ENCODE measurements at places on chromosomes 12 and 14.

GRCh38 chr12:30047516-30048254 lies 263.9 kb upstream of the TMTC1 start:
- DNase-seq: no peak

- DNase-seq: no peak
Measured at GRCh38 chr12:8912914-8913313, 1.4 kb upstream of the PHC1 start.

DNA sequence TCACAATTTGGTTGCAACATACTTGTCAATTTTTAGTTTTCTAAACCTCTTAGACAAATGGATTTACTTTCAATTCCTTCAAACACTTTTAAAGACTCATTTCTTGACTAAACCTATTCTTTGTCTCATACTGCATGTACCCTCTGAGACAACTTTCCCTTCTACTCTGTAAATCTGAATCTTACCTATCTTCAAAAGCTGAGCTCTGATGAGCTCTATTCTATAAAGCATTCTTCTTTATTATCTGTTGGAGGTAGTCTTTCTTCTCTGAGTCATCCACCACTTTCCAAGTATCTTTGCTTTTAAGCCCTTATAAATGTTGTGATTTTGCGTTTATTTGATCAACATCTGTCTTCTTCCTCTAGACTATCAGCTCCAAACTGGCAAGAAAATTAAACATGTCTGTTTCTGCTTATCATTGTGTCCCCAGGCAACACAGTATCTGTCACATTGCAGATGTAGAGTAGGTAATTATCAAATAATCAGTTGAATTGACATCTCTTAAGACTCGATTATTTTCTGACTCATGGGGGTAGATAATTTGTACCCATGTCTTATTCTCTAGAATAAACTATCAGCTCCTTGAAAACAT lies 265.6 kb upstream of the FAR2 start:
- no peak for DNase-seq

DNA sequence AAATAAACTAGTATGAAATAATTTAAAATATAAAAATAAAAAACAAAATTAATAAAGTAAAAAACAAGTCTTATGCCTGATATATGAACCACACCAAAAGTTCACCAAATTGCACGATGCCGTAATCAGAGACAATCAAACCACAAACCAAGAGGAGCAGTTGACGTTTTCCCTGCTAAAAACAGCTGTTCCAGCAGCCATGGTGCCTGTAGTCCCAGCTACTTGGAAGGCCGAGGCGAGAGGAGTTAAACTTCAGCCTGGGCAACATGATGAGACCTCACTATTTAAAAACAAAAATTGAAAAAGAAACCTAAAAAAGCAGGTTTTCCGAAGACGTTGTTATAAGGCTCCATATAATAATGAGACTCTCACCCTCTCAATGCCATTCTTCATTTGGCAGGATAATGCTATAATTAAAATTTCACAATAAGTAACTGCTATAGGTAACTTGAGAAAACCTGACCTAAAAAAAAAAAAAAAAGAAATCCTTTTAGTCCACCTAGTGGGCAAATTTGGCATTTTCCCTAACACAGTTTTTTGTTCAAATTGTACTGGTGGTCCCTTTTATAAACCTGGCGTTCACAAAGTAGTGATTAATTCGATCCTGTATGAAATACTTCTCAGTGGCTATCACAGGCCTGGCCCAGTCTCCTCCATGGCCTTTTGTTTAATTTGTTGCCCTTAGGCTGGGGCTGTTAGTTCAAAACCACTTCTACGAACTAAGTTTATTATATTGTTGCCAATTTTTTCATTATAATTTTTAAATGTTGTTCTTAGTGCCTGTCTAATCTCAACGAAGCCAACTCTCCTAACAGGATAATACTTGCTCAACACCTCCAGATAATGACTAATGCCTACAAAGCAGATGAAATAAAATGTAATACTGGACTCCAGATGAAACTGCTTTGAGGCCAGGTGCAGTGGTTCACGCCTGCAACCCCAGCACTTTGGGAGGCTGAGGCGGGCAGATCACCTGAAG lies 62.1 kb downstream of the TNFAIP2 start:
- DNase-seq: peak; percentile 9
